ENCODE measurements at places on chromosomes 6 and 20.
A peak's percentile ranks its signal among the peaks of the same experiment; 100 is the strongest.

- DNase-seq = no peak
These were observed 79.6 kb upstream of the SASH1 start for GRCh38 chr6:148263010-148263409.

GRCh38 chr20:24382331-24382730, 87.1 kb upstream of the SYNDIG1 start:
- DNase-seq = no peak

GRCh38 chr6:124297507-124297906, 493.8 kb downstream of the NKAIN2 start:
- no peak for DNase-seq

- no peak for DNase-seq
These were observed 19.9 kb upstream of the PHACTR3 start for GRCh38 chr20:59584278-59584925.

DNA sequence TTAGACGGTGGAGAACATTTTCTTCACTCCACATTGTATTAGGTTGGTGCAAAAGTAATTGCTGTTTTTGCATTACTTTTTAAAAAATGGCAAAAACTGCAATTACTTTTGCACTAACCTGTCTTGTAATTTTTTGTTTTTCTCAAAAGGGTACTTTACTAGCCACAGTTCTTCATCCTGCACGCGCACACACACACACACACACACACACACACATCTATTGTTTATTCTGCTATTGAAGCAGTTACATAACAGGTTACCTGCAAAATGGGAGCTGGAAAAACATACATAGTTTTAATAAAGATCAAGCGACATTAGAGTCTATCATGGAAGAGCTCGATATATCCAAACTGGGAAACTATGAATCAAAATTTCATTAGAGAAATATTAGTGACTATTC, 235.2 kb downstream of the SIM1 start:
- DNase-seq = no peak

DNA sequence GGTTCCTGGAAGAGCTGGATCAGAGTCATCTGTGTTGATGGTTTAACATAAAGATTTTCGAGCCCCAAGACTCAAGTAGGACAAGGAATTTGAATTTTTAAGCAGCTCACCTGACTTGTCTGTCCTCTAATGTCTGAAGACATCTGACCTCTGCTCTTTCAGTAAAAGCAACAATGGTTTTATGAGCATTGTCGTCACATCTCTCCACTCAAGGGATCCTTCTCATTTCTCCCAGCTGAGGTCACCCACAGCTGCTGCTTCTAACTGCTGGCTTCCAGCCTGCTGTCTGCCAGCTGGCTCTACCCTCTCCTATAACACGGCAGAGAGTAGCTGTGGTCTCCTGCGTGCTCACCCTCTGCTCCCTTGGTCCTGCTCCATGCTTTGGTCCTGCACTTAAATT, 24.7 kb upstream of the HDAC2 start:
- DNase-seq = no peak

- no peak for DNase-seq
These were observed 72.8 kb upstream of the SPTLC3 start for GRCh38 chr20:12936020-12936419.

GRCh38 chr6:56637640-56638039, 5.0 kb downstream of the DST start:
- DNase-seq = no peak

- no peak for DNase-seq
These were observed 70.8 kb upstream of the ATXN1 start for GRCh38 chr6:16832043-16832567.

- no peak for DNase-seq
These were observed 128.0 kb downstream of the RFPL4B start for GRCh38 chr6:112475083-112475482.

DNA sequence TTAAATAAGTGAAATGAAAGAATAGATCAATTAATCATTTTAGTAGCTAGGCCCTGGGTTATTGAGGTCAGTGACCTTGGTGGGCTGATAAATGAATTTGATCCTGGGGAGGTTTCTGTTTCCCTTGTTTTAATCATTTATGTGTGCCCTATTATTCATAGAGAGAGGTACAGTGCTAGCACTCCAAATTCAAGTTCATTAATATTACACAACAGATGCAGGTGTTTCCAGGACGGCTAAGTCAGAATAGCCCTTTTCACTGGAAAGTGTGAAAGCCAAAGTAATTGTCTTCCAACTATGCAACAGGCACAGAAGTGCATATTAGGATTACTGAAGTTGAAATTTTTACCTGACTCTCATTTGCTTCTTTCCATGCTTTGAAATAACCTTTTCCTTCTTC, 61.7 kb upstream of the SGK1 start:
- DNase-seq = no peak

GRCh38 chr6:117373211-117373813, 52.4 kb downstream of the ROS1 start:
- no peak for DNase-seq

GRCh38 chr20:44911264-44911921, 1.5 kb downstream of the PABPC1L start:
- DNase-seq = peak; percentile 66

- no peak for DNase-seq
These were observed 21.1 kb upstream of the FBXO9 start for GRCh38 chr6:53044071-53044470.

DNA sequence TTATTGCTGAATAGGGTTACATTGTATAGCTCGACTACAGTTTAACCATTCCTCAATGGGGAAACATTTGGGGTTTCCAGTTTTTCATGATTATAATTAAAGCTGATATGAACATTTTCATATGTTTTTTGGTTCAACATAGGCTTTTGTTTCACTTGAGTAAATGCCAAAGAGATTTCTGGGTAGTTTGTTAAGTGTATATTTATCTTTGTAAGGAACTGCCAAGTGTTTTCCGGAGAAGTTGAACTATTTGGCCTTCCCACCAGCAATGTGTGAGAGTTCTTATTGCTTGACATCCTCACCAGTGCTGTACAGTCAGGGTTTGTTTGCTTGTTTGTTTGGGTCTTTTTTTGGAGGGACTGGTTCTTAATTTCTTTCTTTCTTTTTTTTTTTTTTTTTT, 83.7 kb upstream of the RALY start:
- DNase-seq = no peak

DNA sequence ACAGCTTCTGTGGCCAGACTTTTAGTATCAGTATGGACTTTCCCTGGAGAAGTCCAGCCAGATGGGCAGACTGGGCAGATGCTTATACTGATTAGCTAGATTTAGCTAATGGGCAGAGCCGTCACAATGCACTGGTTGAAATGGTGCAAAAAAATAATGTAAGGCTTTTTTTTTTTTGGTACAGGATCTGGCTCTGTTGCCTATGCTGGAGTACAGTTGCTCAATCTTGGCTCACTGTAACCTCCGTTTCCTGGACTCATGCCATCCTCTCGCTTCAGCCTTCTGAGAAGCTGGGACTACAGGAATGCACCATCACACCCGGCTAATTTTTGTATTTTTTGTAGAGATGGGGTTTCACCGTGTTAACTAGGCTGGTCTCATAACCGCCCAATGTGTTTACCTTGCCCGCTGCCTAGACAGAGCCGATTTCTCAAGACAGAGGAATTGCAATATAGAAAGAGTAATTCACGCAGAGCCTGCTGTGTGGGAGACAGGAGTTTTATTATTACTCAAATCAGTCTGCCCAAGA, 16.4 kb upstream of the KIFC1 start:
- no peak for DNase-seq

GRCh38 chr6:105648276-105648675, 245.4 kb upstream of the PREP start:
- no peak for DNase-seq

GRCh38 chr6:124389127-124389526, 573.1 kb upstream of the RNF217 start:
- no peak for DNase-seq

DNA sequence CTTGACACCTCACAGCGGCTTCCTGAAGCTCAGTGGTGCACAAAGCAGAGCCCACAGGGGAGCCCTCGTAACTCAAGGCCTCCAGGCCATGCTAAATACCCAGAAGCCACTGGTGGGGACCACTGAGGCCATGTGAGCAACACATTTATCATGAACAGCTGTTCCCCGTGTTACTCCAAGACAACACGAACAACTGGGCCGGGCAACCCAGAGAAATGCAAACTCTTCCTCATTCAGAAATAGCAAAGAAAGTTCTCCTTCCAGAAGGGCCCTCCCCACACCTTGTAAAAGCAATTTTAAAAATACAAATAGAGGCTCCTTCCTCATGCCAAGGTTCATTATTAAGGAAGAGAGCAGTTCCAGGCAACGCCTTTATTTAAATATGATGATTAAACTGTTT, 36.3 kb upstream of the SLCO4A1 start:
- DNase-seq = no peak
